ENCODE measurements at places on chromosomes 16 and 17. TPM values are rescaled to one million over a fixed set of nuclear protein-coding genes. Genes with fewer than 3 reads are reported as not detected.

The SEPTIN12 gene
- not detected for total RNA-seq

The CACNG4 gene
- total RNA-seq: 13.4 TPM

The WFIKKN2 gene
- not detected for total RNA-seq

The C16orf95 gene
- total RNA-seq: 4.8 TPM

The ZSCAN10 gene
- total RNA-seq: not detected

The RASL10B gene
- total RNA-seq: 0.15 TPM

The NPIPB6 gene
- total RNA-seq: 2.3 TPM

The CCT6B gene
- 1.5 TPM for total RNA-seq

The GNAO1 gene
- total RNA-seq: 1.2 TPM

The RILP gene
- total RNA-seq: 16.9 TPM

The CTRB2 gene
- not detected for total RNA-seq

The EMC6 gene
- 101 TPM for total RNA-seq

The SLFN12 gene
- 0.07 TPM for total RNA-seq

The KRT15 gene
- 2.5 TPM for total RNA-seq

The ADAP2 gene
- total RNA-seq: 4.1 TPM

The ITGAE gene
- 84.6 TPM for total RNA-seq

The TMC7 gene
- 6.9 TPM for total RNA-seq

The HOXB5 gene
- total RNA-seq: 1.5 TPM

The TLCD2 gene
- total RNA-seq: 1.8 TPM

The ALOX12 gene
- total RNA-seq: not detected

The PPM1E gene
- 0.07 TPM for total RNA-seq

The TBC1D3I gene
- 0.10 TPM for total RNA-seq

The TRAP1 gene
- total RNA-seq: 136 TPM

The LRRC46 gene
- total RNA-seq: 3.4 TPM

The SPNS3 gene
- total RNA-seq: not detected

The ABAT gene
- 0.28 TPM for total RNA-seq

The CSH1 gene
- not detected for total RNA-seq

The TMC8 gene
- 0.22 TPM for total RNA-seq

The RGS11 gene
- total RNA-seq: 4.4 TPM

All from A549 treated with Hydrocortisone at 1 μM for 4 hours (cell line).